ENCODE measurements at places on chromosomes 2 and 18.

GRCh38 chr2:39568116-39568515 lies 97.6 kb upstream of the TMEM178A start:
- no peak for DNase-seq

GRCh38 chr2:239932881-239933735 lies 92.0 kb downstream of the NDUFA10 start:
- no peak for DNase-seq

DNA sequence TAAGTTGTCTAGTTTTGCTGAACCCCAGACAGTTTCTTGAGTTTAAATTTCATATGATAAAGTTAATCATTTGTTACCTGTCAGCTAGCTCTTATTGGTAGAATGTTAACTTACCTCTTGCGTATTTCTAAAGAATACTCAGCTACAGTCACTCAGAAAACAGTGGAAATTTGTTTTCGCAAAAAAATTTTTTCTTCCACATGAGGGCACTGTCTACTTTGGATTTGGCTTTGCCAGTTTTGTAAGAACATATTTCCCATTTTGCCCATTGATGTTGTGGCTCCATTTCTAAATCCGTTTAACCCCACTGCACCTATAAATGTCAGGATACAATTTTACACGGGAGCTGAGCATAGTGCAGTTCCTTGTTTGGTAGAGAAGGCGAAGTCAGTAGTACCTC lies 19.1 kb upstream of the GCFC2 start:
- no peak for DNase-seq

- no peak for DNase-seq
Measured at GRCh38 chr2:79375817-79376216, 137.0 kb upstream of the CTNNA2 start.

DNA sequence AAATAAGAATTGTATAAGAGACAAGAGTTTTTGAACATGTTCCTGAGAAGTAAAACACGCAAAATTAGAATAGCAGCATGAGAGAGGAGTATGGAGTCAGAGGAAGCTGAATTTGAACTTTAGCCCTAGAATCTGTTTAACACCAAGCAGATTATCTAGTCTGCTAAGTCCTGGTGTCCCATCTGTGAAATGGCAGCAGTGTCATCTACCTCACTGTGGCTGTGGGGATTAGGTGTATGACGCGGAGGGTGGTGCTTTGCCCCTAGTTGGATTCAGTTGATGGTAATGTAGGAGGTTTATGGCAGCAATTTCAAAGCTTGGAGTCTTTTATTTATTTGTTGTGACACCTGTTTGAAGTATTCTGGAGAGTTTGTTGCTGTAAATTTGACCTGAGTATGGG lies 79.2 kb downstream of the ZNF532 start:
- no peak for DNase-seq

DNA sequence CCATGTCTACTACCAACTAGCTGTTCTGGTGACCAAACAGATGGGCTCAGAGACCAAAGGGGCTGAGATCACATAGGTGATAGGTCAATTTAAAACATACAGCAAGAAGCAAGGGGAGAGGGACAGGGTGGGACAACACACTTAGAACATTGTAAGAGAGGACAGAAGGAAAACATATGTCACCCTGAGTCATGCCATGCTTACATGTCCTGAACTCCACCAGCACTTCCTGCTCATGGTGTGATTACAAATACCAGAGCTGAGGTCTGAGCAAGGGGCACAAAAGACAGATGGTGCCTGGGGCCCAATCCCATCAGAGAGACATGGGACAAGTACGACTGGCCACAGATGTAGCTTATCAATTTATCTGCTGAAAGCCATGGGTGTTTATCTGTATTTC lies 28.7 kb upstream of the GALNT14 start:
- no peak for DNase-seq

DNA sequence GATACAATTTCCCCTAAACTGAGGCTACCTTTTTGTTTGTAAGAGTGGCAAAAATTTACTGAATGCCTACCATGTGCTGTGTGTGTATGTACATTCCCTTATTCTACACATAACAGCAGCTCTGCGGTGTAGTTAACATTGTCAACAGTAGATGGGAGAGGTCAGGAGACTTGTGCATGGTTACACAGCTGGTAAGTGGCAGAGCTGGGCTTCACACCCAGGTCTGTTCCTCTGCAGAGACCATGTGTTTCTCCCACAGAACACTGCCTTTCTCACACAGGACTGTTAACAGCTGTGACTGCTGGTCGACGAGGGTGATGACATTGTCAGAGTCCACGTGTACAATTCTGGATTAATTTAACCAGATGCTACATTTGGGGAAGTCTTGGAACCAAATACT lies 49.1 kb downstream of the EML6 start:
- no peak for DNase-seq

GRCh38 chr2:54482715-54483114 lies 26.6 kb downstream of the SPTBN1 start:
- DNase-seq = no peak

DNA sequence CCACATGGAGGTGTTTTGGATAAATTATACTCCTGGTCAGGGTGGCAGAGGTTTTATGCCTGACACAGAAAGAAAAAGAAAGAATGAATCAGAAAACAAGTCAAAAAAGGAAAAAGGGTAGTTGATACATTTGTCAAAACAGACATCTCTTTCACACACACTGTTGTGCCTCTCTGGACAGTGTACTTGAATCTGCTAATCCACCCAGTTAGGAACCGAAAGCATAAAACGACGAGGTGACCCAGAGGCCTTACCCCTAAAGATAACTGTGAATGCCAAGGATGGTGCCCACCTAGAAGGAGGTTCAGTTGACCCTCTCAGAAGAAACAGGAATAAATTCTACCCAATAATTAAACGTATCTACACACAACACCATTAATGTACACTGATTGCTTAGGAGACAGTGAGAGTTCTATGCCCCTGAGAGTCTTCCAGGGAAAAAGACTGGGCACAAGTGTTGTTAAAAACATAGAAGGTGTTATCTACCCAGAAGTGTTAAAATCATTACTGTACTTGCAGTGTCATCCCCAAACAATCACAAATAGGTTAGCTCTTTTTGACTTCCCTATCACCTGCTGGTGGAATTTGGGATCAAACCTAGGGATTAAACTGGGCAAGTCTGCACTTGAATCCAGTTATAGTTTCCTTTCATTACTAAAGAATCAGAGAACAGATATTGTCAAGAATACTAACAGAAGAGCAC lies 123.2 kb upstream of the DNAJC10 start:
- DNase-seq = no peak

- no peak for DNase-seq
Measured at GRCh38 chr2:9212010-9212635, 5.5 kb downstream of the ASAP2 start.

- no peak for DNase-seq
Measured at GRCh38 chr18:74937291-74937690, 271.6 kb downstream of the PTGR3 start.

DNA sequence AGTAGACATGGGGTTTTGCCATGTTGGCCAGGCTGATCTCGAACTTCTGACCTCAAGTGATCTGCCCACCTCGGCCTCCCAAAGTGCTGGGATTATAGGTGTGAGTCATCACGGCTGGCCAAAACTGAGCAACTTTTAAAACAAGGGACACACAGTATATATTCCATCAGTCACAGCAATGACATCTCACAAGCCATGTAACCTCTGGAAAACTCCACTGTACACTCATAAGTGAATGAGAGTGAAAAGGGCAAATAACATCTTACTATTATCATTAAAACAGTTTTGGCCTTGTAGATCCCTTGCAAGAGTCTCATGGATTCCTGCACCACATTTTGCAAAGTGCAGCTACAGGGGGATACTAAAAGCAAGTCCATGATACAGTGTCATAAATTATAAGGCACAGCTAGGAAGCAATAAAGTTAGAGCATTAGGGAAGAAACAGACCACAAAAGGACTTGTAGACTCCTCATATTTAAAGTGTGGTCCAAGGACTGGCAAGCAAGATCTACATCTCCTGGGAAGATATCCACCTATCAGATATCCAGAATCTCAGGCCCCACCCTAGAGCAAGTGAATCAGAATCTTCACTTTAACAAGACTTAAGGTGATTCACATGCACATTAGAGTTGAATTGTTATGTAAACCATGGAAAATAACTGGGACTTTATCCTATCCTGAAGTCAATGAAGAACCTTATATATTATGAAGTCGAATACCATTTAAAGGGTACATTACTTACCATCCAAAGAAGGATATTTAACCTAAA lies 5.7 kb downstream of the SMC6 start:
- no peak for DNase-seq

DNA sequence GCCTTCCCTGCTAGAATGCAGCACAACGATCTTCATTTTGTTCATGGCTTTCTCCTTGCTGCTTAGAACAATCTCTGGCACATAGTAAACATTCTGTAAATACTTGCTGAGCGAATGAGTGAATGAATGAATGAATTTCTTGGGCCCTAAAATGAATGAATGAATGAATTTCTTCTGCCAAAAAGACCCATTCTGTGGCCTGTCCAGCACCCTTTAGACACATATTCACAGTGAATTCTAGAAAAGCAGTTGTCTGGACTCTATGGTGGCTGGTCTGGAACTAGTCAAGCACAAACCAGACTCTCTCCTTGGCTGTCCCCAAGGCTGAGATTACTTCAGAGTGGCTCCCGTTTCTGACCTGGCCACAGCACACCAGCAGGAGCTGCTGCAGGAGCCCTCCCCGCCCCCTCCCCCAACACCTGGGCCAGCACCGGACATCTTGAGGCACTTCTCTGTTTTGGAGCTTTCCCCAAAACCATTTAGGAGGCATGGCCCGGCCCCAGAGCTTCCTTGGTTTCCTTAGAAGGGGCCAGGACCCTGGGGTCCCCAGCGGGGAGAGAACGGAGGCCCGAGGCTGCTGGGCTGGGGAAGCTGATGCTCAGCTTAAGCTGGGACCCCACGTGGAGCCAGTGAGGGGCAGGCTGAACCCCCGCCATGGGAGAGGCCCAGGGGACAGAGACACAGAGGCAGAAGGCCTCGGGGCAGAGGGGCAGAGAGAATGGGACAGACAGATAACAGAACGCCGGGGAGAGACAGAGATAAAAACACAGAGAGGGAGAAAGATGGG lies 159.0 kb downstream of the ZFP36L2 start:
- no peak for DNase-seq

DNA sequence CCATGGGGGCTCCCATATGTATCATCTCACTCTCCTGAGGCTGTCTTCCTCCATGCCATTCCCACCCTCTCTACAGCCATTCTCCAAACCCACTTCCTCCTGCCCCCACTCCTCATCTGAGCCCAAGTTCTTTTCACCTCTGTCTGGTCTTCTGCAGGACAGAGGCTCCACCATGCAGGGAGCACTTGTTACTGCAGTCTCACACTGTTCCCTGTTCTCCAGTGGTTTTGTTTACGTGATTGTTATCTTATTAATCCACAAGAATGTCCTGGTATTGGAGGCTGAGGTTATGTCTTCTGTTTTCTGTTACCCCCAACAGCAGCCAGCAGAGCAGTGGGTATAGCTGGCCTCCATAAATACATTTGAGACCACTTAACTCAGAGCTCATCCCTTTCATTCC lies 51.4 kb downstream of the PAX8 start:
- no peak for DNase-seq

- DNase-seq = no peak
Measured at GRCh38 chr2:49236316-49236715, 82.0 kb upstream of the FSHR start.

GRCh38 chr2:240893363-240893844 lies 2.6 kb downstream of the MAB21L4 start:
- no peak for DNase-seq

DNA sequence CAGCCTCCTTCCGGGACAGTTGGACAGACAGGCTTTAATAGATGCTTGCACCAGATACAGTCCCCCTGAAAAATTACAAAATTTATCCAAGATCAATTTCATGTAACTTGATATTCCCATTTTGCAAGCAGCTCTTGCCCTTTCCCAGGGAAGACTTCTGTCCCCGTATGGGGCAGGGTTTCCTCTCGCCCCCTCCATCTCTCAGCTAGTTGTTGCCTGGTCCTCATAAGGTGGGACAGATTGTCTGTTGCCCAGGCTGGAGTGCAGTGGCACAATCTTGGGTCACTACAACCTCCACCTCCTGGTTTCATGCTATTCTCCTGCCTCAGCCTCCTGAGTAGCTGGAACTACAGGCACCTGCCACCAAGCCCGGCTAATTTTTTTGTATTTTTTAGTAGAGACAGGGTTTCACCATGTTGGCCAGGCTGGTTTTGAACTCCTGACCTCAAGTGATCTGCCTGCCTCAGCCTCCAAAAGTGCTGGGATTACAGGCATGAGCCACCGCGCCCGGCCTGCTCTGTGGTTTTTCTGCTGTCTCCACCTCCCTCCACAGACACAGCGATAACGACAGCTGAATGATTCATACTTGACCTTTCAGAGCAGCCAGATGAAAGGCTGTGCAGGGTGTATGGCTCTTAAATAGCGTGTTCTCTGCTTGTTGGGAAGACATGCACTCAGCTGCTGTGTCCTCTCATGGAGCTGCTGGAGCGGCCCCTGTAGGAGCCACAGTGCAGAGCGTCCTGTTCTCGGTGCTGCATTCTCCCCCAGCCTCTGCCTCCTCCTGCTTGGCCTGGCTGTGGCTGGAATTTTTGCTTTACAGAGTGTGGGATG lies 61.4 kb downstream of the TTC39C start:
- no peak for DNase-seq

- no peak for DNase-seq
Measured at GRCh38 chr2:106642679-106643078, 155.5 kb downstream of the CD8B2 start.

- DNase-seq = no peak
Measured at GRCh38 chr2:241545106-241545505, 13.4 kb upstream of the BOK start.

DNA sequence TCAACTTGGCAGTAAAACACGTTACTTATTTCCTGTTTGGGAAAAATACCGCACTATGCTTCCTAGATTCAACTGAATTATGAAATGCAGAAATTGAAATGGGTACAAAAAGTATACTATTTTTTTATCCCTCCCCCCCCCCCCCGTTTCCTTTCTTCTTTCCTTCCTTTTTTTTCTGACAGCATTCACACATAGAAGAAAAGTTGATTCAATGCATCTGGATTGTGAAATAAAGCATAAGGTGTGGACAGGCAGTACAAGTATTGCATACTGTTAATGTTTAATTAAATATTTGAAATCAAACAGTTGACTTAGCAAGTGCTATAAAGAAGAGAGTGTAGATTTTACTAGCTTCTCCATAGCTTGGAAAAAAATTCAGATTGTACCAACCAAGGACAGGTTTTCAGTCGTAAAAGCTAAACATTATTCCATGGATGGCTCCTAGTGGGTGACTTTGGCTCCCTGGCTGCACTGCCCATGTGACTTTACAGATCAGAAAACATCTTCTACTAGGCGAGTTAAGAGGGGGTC lies 21.6 kb upstream of the AGFG1 start:
- DNase-seq = no peak

- DNase-seq = no peak
Measured at GRCh38 chr2:24016376-24016761, 6.5 kb downstream of the MFSD2B start.

All from muscle of arm (tissue), 14 donors.